ENCODE measurements at places on chromosomes 1 and 21.

GRCh38 chr1:43978264-43978550 is 803 bp upstream of the B4GALT2 start:
- DNase-seq = no peak

DNA sequence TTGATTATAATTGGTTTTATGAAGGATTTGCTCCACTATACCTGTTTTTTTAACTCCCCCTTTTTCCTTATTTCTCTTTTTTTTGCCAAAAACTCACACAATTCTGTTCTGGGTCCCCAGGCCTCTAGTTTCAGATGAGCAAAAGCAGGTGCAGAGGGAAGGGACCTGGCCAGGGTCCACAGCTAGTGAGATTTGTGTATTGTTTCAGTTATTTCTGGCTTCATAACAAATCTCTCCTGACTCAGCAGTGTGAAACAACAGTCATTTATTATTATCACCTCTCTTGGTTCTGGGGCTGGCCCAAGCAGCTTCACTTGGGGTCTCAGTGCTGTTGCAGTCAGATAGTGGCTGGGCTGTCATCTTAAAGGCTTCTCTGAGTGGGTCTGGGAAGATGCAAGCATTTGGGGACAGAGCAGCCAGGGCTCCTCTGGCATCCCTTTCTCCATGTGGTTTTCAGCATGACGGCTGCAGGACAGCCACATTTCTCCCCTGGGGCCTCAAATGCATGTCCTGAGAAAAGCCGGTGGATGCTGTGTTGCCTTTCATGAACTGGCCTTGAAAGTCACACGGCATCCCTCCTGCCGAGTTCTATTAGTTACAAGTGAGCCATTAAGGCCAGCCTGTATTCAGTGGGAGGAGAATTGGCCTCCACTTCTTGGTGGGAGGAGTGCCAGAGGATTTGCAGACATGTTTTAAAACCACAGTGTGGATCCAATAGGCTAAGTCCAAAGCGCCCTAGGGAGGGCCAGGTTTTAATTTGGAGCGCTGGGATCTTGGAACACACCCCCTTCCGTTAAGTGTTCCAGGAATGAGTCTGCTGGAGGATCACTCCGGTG is 137.1 kb downstream of the CAMTA1 start:
- DNase-seq = no peak

DNA sequence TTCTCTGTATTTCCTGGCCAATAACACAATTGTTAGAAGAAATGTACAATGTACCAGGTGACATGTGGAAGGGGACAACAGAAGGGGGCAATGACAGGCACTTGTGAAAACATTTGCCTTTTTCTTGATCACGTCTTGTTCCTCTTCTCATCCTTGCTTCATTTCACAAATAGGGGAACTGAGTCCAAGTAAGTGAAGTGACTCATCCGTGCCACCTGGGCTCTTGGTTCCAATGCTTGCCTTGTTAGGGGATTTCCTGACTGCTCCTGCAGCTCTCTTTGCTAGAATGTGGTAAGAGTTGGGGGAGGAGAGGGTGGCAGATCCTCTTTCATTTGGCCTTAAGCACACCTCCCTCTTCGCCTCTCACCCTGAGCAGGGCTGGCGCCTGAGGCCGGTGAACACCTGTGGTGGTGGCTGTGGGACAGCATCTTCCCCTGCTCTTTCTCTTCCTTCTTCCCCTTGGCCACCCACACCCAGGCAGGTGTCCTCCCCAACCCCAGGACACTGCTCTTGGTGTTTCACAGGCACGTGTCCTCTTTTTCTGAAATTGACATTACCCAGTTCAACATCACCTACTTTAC is 2.2 kb upstream of the RHEX start:
- DNase-seq = no peak

DNA sequence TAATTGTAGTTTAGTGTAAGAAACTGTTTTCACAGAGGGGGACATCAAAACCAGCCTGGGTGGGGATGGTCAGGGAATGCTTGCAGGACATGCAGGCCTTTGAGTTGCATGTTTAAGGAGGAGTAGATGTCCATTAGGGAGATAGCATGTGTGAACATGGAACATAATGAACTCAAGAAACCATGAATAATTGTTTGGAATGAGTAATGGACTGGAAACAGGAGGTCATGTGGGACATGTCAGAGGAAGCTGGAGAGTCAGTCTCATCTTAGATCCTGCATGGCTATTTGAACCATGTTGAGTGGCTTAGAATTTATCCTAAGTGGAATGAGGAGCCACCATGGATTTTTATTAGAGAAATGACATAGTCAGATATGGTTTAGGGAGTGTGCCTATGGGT is 86.4 kb downstream of the RPE65 start:
- no peak for DNase-seq

- DNase-seq = no peak
Measured at GRCh38 chr1:154861607-154862094, 8.4 kb downstream of the KCNN3 start.

DNA sequence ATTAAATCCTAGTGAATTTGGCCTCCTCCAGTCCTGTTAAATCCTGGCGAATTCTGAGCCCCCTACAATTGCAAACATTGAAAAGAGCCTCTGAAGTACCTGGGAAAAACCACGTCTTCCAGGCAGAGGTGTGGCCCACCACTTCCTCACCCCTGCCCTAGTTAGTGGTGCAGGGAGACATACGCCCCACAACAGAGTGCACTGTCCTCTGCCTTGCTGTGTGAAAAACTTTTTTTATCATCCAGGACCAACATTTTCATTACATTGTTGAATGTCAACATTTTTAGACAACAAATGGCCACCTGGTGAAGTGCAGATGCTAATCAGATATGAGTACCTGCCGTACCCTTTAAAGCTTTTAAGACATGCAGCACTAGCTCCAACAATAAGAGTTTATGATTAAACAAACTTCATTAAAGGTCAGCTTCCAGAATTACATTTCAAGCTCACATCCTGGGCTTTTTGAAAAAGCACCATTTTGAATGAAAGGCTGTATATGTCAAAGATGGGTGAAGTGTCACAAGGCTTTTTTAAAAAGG is 13.6 kb upstream of the TMPRSS2 start:
- DNase-seq = no peak

GRCh38 chr1:206790502-206791250 is 18.4 kb upstream of the IL10 start:
- DNase-seq = no peak

DNA sequence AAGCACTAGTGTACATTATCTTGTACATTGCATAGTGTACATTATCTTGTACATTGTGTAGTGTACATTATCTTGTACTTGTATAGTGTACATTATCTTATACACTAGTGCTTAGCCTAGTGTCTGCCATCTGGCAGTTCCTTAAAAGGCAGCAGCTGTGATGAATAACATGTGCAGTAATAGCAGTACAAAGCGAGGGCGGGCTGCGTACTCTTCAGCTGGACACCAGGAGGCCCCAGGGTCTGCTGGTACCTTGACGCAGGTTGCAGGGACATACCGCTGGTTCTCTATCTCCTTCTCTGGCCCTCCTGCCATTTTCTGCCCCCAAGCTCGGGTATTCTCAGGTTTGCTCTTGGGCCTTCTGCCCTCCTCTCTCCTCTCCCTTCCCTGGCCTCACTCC is 149.6 kb downstream of the SEC16B start:
- no peak for DNase-seq

Measured in activated naive CD4-positive, alpha-beta T cell (primary cell).